CD8-positive, alpha-beta memory T cell (primary cell): ENCODE measurements at places on chromosomes 2 and 18.

- no peak for DNase-seq
These were observed 61.4 kb downstream of the NDUFA10 start for GRCh38 chr2:239963646-239964205.

DNA sequence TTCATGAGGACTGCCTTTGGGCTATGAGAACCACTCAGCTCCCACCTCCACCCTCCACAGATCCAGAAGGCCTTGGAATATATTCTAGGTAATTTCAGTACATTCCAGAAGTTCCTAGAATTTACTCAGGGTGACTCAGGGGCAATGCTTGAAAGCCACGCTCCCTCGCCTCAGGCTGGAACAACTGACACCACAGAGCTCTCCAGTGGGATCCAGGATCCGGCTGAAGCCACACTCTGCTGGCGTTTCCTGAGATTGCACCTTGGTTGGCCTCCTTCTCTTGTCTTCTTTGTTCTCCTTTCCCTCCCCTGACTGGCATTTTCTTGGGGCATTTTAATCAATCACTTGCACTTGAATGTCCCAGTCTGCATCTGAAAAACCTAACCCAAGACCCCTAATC is 92.6 kb upstream of the KCNE4 start:
- no peak for DNase-seq

DNA sequence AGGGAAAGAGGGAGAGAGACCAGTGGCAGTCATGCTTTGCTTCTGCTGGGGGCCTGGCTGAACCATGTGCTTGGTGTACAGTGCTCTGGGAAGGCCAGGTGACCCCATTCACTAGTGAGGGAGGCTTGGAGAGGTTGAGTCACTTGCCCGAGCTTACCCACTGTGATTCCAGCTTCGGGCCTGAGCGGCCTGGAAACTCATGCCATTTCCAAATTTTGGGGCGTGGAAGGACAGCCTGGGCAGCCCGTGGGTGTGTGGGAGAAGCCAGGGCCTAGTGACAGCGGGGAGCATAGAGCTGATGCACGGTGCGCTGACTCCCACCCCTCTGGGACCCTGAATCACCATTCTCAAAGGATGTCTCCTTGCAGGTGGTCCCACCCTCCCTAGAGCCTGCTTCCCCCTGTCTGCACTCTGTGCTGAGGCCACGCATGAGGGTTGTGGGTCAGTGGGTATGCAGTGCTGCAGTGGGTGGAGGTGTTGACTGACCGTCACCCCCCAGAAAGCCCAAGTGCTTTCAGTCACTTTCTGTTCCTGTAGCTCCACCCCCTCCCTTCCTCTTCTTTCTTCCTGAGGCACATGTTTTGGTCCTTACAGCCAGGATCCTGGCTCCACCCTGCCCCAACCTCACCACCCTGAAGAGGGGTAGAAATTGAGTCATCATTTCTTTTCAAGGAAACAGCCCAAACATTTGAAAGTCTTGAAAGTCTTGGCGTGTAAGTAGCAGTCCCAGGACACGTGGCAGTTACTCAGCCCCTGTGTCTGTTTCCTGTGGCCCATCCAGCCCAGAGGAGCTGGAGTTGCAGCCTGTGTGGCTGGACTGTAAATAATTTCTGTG is 69.3 kb upstream of the MCFD2 start:
- no peak for DNase-seq

DNA sequence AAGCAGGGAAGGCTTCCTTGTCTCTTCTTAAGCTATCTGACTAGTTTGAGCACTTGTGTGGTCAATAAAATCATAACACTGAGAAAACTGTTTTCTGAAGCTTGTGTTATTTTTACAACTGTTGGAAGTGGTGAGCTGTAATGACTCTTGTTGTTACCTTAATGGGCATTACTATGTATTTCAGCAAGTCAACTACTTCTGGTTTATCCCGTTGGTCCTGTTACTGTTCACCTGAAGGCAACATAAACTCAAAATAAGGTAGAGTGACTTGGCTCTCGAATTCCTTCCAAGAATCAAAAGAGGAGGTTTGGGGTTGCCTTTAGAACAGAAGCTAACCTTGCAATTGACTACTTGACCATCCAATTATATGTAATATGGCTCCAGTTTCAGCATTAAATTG is 23.2 kb upstream of the FIGN start:
- DNase-seq = no peak

- no peak for DNase-seq
These were observed 81.1 kb upstream of the NYAP2 start for GRCh38 chr2:225318440-225318839.

GRCh38 chr18:61869636-61870035 is 23.2 kb downstream of the RNF152 start:
- DNase-seq = no peak

- no peak for DNase-seq
These were observed 671.0 kb upstream of the SOX11 start for GRCh38 chr2:5021136-5021535.

DNA sequence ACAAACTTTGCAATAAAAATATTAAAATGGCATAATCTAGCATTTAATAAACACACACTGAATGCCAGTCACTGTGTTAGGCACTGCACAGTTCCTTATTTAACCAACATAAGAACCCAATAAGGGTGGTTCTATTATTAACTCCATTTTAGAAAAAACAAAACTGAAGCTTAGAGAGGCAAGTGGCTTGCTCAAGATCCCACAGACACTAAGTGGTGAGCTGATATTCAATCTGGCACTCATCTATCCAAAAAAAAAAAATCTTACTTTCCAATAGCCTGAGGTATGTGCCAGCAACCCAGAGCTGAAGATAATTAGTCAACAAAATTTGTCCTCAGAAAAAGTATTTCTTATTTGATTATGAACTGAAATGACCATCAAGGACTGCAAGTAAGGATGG is 799 bp downstream of the CYTIP start:
- no peak for DNase-seq

GRCh38 chr2:203328760-203329540 is 756 bp downstream of the ABI2 start:
- DNase-seq = peak; percentile 18

DNA sequence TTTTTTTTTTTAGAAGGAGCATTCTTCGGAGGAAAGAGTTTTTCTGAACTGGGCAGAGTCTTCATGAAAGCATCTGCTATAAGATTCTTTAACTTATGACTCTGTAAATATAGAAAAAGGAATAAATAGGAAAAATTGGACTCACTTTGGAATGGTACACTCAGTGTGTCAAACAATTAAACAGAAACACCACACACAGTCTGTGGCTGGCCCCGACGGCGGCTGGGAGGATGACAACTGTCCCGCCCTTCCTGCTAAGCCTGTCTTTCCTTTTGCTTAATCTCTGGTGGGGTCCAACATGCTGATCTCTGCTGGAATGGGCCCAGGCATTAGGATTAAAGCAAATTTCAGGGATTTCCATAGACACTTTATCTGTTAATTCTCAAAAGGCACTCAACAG is 12.5 kb upstream of the RAB31 start:
- no peak for DNase-seq
